Islet precursor cell (in vitro differentiated cells): ENCODE measurements at places on chromosomes 4 and X.

DNA sequence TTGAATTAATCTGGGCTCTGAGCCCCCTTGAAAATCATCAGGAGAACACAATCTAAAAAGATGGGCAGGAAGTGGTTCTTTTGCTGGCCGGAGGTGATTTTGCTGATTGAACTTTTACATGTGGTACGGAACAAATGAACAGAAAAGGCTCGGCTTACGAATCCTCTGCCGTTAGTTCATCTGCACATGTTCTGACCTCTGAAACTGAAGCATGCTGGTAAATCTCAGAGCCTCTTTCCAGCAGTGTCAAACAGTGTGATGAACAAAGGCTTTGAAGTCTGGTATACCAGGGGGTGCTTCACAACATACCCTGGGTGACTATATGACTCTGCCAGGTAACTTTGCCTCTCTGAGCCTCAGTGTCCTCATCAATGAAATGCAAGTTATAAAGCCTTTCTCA is 194.2 kb upstream of the C1QTNF7 start:
- DNase-seq, result no peak

DNA sequence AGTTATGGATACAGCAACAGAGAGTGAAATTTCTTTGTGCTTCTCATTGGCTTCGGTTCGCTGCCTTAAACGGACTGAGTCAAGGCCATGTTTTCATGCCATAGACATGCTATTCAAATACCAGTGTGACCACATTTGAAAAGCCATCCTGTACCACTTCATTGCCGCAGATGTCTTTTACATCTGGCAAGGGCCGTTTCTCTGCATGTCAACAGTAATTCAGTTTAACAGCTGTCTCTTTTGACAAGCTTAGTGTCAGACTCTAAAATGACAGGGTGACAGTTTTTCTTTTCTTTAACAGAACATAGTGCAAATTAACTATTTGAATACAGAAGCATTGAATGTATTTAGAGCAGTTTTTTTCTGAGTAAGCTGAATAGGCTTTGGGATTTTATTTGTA is 362.2 kb upstream of the POU3F4 start:
- DNase-seq, result no peak

DNA sequence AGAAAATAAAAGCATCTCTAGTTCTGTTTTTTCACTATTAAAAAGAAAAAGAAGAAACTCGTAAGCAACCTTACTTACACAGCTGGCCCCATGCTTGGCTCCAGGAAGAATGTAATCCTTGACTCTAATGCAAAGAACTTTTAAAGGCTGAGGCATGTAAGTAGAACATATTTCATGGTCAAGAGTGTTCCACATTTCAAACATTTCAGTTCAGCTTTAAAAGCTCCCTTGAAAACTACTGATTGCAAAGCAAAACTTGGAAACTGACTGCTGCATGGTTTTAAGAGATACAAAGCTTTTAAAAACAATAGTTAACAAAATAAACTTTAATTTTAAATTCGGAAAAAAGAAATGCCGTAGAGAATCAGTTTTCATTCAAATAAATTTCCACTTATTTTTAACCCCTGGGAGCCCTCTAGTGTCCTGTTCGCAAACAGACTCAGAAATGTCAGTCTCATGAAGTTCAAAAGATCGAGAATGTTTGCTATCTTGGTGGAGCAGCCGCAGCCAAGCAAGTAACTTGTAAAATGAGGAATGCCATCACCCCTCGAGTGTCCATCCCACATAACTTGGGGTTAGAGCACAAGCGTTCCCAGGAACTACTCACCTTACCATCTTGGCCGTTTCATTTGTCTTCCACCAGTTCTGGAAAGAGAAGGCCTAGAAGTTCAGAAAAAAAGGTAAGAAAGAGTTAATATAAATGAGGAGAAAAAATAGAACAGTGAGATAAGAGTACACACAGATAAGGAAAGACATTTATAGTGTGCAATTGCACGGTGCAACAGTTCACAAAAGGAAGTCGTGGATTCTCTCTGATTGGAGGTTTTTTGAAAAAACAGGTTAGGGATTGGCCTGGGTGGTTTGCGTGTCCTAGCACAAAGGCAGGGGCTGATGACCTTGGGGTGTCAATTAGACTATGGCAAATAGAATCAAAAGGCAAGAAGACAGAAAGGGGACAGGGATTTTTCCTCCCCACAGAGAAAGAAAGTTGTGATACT is at the start of gene GASK1B:
Gene GASK1B, minus strand, starts transcription at position 765 of the 998 bp plus-strand sequence. CDS start 1,650 bp downstream, outside the sequence.
- peak; percentile 82 for DNase-seq

DNA sequence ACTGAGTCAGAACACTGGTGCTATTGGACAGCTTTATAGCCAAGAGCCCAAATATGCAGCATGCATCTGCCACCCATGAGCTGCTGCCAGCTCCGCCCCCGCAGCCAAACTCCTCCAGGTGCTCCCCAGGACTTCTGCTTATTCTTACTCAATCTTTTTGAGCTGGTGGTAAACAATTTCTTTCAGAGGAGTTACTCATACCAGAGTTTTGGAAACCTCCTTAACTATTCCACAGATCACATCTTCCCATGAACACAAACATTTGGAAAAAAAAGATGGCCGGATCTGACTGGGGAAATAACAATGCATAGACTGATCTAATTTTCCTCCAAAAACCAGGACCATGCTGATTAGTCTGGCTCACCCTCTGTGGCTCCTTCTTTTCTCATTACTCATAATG is 399.9 kb downstream of the GPM6A start:
- no peak for DNase-seq

GRCh38 chrX:89124985-89125384 is 378.0 kb downstream of the CPXCR1 start:
- no peak for DNase-seq

GRCh38 chrX:109626637-109627036 is 1.7 kb upstream of the KCNE5 start:
- no peak for DNase-seq

GRCh38 chr4:22237155-22237751 is 278.6 kb downstream of the ADGRA3 start:
- DNase-seq, result peak; percentile 69

DNA sequence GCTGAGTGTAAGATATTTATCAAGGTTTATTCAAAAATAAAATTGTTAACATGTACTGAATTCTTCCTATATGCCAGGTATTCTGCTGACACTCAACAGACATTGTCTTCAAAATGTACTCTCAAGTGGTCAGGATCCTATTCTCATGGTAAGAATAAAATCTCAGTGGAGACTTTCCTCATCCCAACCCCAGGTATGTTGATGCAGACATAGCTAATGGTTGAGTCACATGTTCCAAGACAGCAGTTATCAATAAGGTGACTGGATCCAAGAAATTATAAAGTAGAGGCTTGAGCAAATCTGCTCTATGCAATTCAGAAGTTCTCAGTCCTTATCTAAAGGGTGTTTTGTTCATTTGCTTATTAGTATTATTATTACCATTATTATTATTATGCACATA is 115.2 kb upstream of the GABRA2 start:
- DNase-seq, result no peak

- peak; percentile 81 for DNase-seq
Observed at GRCh38 chr4:27861381-27861787, 1000.7 kb downstream of the STIM2 start.

DNA sequence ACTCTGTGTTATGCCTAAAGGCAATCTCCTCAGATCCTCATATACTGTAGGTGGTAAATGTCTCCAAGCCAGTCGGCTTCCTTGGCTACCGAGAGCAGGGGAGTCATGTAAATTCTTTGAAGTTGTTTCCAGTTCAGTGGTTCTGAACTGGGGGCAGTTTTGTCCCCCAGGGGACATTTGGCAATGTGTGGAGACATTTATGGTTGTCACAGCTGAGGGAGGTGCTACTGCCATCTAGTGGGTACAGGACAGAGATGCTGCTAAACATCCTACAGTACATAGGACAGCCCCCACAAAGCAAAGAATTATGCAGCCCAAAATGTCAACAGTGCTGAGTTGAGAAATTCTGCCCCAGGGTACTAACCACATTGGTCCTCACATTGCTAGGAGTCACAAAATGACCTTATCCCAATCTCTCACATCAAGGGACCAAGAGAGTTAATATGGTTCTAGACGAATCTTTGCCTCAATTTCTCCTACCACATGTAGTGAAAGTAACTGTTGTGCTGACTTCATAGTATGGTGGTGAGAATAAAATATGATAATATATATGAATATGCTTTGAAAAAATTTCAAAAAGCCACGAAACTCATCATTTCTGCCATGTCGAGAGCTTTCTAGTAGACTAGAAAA is 104.4 kb upstream of the ARHGAP24 start:
- DNase-seq, result peak; percentile 65

DNA sequence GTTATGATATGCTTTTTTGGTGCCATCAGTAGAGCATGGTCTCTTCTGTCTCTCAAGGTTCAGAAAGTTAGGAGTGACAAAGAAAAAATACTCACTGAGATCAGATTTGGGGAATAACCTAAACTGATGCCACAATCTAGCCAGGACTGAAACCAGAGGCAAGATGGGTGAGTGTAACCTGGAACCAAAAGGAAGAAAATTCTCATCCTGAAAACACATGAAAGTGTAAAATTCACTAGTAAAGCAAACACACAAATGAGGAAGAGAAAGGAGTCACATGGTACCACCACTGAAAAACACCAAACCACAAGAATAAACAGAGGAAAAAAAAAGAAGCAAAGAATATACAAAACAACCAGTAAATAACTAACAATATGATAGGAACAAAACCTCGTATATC is 96.4 kb downstream of the ANXA10 start:
- no peak for DNase-seq

- DNase-seq, result peak; percentile 55
Observed at GRCh38 chrX:45134315-45134731, 66.4 kb downstream of the DIPK2B start.

GRCh38 chr4:133178956-133179355 is 29.9 kb downstream of the PCDH10 start:
- DNase-seq, result no peak

DNA sequence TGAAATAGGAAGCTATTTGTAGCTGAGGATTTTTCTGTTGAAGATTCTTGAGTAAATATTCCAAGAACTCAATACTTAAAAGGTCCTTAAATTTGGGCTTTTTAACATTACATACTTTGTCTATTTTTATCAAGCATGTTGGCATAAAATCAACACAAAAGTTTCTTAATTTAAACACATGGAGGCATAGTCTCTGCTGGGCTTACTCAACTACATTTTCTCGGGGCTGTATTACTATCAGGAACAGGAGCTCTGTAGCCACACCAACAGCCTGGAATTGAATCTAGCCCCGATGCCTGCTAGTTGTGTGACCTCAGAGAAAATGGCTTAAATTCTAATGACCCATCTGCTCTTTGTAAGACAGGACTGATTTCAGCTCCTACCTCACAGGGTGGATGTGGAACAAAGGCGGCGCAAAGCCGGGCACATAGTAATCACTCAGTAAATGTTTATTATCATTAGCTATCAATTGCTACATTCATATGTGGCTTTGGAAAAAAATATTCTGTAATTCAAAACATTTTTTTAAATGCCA is 207.0 kb downstream of the NSUN7 start:
- no peak for DNase-seq

DNA sequence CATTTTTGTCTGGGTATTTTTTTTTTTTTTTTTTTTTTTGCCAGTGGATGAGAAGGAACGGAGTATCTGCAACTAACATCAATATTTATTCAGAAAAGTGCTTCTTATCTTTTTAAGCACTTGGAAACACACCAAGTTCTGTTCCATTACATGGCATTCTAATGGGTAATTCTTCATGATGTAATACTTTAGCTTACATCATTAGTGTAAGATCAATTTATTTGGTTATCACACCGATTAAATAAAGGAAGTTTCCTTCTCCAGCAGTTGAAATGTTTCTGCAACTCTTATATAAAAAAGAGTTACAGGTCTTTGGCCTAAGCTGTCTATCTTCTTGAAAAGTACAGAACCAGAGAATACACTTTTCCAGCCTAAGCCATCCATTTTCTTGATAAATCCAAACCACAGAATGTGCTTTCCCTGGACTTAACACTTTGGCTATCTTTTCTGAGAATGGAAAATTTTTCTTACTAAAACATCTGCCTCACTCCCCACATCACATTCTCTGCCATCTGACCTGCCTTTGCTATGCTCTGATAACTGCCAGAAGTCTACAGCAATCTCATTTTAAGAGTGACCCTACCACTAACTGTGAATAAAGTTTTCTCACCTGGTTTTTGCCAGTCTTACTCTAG is 191.9 kb upstream of the MAB21L2 start:
- no peak for DNase-seq

DNA sequence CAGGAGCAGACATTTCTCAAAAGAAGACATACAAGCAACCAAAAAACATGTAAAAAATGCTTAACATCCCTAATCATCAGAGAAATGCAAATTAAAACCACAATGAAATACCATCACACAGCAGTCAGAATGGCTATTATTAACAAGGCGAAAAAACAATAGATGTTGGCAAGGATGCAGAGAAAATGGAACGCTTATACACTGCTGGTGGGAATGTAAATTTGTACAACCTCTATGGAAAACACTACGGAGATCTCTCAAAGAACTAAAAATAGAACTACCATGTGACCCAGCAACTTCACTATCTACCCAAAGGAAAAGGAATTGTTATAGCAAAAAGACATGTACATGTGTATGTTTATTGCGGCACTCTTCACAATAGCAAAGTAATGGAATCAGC is 71.5 kb downstream of the PPP4R3C start:
- no peak for DNase-seq

GRCh38 chr4:94491322-94491721 is 39.6 kb downstream of the PDLIM5 start:
- no peak for DNase-seq

GRCh38 chr4:1635464-1635863 is 48.6 kb downstream of the FAM53A start:
- no peak for DNase-seq

DNA sequence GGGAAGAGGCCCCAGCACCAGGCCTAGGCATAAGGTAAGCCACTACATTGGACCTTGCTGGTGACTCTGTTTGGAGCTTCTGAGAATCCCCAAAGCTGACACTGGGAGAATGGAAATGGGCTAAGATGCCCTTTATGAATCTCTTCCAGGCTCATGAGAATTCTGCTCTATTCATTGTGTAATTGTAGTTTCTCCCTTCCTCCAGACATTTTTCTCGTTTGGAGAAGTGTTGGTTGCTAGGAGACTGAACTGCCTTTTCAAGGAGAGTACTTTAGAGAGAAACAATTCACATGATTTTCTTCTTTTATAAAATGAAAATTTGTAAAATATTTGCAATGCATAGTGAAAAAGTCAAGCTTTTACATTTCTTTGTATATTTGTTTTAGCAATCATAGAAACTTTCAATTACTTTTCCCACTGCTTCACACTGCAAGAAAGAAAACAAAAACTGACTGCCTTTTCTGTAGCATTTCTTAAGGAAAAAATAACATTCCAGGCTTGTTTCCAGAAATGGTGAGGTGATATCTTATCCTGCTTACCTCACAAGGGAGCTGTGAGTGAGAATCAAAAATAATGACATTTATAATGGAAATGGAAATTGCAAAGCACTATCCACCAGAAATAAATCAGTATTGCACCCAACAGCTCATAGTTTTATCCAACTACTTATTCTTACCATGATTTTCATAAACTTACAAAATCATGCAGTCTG is 24.9 kb upstream of the DCHS2 start:
- DNase-seq, result no peak

- DNase-seq, result no peak
Observed at GRCh38 chrX:68254738-68255645, 178.3 kb downstream of the OPHN1 start.
